ENCODE measurements at places on chromosomes 6 and 20.

DNA sequence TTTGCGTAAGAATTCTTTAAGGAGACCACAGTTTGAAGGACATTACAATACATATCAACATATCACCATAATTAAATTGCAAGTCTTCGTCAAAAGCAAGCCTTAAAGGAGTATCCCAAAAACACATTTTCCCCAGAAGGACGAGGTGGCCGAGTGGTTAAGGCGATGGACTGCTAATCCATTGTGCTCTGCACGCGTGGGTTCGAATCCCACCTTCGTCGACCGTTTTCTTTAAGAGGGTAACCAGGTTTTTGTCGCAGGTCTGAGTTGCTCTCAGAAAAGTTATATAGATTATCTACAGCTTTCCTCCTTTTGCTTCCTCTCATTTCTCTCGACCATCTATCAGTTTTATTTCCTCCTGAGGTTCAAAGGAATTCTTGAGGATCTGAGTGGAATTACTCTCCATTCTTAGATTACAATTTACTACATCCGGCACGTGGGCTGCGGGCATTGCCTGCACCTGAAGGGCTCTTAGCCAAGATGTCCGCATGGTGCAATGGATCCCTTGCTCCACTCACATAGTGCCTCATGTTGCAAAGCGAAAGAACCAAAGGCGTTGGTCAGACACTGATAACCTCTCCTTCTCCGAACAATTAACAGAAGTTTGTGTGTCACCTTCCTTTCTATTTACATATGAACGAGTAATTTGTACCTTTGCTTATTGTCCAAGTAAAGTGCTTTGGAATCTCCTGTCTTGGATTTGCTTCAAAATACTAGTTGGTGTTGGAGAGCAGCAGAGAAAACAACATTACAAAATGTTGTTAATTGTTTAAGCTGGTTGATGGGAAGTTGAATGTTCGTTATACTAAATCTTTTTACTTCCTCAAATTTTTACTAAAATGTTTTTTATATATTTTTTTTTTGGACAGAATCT lies 14.0 kb downstream of the POM121L2 start:
- DNase-seq, result no peak

DNA sequence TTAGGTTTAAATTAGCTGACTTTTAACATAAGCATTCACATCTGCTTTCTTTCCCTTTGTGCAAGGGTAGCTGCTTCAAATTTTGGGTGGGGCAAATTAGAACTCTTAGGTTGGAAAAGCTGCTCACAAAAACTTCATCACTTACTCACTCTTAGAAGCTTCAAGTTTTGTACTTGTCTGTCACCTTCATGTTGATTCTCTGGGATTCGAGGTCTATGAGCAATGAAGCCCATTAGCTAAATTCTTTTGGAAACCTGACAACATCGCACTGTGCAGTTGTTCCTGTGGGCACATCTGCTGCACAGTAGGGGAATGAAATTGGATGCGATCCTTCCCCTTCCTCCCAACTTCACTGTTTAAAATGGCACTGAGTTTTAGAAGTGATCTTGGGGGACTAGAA lies 156.1 kb downstream of the UBE3D start:
- DNase-seq, result no peak

DNA sequence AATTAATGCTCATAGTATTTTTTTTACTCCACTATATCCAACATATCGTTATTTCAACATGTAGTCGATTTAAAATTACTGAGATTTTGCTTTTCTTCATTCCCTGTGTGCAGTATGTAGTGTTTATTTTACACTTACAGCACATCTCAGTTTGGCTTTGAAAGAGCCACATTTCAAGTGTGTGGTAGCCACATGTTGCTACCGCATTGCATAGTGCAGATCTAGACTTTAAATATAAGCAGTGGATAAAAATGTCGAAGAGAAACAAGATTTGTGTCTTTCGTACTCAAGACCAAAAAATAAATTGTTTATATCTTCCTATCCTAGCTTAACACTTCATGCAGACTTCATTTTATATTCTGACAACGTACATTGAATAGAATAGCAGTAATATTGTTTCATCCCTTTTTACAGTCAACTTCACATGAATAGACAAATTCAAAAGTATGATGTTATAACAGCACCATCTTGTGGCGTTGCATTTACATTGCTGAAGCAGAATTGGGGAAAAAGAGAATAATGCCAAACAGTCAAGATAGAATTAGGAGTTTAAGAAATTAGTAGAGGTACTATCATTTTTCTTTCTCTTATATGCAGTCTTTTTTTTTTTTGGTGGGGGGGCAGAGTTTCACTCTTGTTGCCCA lies 29.9 kb downstream of the FBXO5 start:
- peak; percentile 18 for DNase-seq

DNA sequence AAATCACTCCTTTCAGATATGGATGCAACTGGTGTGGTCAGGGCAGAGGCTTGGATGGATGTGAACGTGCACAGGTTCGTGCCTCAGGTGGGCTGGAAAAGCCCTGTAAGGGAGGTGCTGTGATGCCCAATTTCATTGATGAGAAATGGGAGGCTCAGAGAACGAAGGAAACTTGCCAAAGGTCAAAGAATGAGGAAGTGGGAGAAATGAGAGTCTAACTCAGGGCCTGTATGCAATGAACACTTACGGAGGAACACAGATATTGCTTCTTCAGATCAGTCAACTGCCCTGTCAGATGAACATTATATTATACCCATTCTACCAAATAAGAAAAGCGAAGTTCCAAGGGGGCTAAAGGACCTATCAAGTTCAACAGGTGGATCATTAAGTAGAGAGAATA lies 134.7 kb downstream of the RCAN2 start:
- DNase-seq, result no peak
